T follicular helper cell (primary cell): ENCODE measurements at places on chromosomes 5 and 9.

DNA sequence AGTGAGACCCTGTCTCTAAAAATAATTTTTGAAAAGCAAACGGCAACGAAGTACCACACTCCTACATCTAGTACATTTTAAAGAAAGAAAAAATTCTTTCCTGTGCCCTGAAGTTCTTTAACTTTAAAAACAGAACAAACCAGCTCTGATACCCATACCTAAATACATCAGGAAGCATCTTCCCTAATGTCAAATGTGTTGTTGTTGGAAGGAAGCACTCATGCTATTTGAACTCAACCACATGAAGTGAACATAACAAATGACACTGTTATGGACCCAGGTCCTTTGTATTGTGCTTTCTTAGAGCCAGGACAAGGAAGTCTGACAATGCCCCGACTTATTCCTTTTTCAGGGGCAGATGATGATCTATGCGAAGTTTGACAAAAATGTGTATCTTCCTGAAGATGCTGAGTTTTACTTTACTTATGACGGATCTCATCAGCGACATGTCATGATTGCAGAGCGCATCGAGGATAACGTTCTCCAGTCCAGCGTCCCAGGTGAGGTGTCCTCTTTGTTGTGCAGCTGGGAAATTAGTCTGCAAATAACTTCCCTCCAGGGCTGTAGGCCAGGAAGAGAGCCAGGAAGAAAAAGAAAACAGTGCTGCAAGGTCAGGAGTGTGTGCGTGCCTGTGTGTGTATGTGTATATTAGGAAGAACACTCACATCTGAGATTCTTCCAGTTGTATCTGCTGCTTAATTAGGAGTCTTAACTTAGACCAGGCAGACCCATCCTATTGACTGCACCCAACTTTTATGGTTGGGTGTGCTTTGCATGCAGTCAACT, 123.7 kb downstream of the ARHGEF28 start:
- no peak for DNase-seq

DNA sequence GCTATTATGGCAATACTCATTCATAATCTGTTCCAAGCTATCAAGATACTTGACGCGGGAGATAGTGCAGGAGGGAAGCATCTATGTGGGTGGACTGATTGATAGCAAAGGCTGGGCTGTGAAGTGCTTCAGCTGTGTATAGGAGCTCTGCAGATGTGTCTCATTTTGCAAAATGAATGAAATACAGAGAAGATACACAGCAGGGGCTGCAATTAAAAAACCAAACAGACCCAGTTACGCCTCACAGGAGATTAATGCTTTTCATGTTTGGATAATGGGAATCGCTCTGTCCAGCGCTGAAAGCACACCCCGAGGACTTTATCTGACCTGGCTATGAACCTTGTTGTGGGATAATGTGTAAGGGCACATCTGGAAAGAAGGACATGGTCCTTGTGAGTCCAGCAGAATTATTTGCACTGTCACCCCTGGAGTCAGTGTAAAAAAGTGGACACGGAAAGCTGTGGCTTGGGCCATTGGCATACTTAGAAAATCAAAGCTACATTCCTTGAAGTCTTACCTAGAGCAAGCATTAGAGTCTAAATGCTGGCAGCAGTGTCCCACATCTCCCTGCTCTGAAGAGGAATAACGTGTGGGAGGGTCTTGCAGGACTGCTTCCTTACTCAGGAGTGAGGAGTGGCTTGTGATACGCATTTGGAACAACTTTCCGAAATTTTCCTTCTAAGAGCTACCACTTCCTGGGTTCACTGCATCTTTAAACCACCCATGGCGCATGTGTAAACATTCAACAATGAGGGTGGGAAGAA, 2.6 kb downstream of the SH3RF2 start:
- no peak for DNase-seq

DNA sequence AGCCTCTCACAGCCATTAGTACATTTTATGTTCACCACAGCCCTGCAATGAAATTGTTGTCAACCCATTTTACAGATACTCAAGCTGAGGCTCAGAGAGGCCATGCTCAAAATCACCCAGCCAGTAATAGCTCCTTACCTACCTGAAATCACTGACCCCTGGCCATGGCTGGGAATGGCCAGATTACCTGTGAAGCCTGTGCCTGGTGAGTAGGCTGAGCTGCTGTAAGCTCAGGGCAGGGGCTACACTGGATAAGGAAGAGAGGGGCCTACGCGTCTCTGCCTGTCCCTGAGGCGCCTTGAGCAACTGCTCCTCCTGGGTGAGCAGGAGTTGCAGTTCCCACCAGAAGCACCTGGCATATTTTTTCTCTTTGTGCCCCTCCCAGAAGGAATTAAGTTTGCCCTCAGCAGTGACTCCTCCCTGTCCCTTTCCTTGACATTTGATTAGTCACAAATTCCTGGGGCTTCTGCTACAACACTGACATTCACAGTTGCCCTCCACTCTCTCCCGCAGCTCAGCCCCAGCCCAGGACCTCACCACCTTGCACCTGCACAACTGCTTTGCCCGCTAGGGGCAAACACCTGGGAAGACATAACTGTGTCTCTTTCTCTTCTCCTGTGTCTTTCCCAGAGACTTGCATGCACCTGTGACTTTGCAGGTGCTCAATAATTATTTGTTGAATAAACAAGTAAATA, 5.7 kb downstream of the CLTB start:
- DNase-seq, result no peak

- DNase-seq, result no peak
Measured at GRCh38 chr9:8417341-8417740, 617.8 kb upstream of the DMAC1 start.

GRCh38 chr5:37840053-37841034, 503 bp upstream of the GDNF start:
- DNase-seq, result no peak

GRCh38 chr5:39846144-39846543, 421.4 kb upstream of the DAB2 start:
- DNase-seq, result no peak

- DNase-seq, result no peak
Measured at GRCh38 chr9:82790875-82791274, 272.1 kb downstream of the RASEF start.
